SJSA1 (cell line): ENCODE measurements at places on chromosomes 4 and X. TPM values are rescaled to one million over a fixed set of nuclear protein-coding genes. Genes with fewer than 3 reads are reported as not detected.
A peak's percentile ranks its signal among the peaks of the same experiment; 100 is the strongest.

- no peak for DNase-seq
These were observed 49.9 kb downstream of the TBC1D9 start for GRCh38 chr4:140706276-140706625.

- peak; percentile 65 for DNase-seq
These were observed 763 bp upstream of the PRRG1 start for GRCh38 chrX:37348231-37348970.

DNA sequence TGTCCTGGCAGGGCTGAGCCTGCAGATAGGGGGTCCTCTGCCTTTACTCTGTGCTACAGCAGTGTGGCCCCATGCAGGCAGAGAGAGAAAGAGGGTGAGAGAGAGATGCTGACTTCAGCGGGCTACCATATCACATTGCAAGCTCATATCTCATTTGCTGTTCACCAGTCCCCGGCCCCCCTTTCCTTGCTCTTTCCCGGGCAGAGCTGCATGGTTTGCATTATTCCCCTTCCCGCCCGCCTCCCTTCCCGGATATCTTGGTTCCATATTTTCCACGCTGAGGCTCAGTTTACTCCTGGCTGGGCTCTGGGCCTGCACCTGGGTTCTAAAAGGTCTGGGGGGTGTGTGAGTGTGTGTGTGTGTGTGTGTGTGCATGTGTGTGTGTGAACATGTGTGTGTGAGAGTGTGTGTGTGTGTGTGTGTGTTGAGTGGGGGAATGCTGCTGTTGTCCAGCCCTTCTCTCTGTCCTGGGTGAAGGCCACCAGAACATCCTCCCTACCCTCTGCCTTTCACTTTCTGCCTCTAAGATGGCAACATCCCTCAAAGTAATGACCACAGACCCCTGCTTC, 63.5 kb downstream of the PJA1 start:
- DNase-seq, result no peak

DNA sequence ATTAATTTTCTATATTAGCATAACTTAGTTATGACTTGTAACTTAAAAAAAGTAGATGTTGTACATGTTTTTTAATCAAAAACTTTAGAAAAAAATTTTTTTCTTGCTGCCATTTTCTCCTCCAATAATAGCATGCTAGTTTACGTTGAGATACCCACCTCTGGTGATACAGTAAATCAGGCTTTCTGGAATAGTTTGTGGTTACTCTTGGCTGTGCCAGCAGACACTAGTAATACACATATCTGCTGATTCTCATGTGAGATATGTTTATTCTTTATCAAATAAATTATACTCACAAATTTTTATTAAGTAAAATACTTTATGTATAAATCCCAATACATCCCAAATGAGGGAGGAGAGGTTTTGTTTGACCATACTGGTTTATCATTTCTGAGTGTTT, 117.3 kb downstream of the KLHL8 start:
- no peak for DNase-seq

- DNase-seq, result no peak
These were observed 224.6 kb downstream of the ADAMTS3 start for GRCh38 chr4:72344418-72344817.

DNA sequence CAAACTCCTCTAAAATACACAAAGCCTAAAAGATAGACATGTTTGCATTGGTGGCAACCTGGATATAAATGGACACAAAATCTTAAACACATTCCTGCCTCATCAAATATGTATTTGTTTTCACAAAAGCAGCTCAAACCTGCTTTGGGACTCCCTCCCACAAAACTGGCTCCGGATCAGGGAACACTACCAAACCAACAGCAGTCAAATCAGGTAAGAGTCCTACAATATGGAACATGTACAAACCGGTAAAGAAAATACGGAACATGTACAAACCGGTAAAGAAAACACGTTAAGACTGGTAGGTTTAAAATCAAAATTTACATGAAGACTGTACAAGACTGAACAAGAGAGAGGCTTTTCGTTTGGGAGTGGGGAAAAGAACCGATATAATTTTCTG, 4.3 kb downstream of the AMTN start:
- DNase-seq, result no peak

DNA sequence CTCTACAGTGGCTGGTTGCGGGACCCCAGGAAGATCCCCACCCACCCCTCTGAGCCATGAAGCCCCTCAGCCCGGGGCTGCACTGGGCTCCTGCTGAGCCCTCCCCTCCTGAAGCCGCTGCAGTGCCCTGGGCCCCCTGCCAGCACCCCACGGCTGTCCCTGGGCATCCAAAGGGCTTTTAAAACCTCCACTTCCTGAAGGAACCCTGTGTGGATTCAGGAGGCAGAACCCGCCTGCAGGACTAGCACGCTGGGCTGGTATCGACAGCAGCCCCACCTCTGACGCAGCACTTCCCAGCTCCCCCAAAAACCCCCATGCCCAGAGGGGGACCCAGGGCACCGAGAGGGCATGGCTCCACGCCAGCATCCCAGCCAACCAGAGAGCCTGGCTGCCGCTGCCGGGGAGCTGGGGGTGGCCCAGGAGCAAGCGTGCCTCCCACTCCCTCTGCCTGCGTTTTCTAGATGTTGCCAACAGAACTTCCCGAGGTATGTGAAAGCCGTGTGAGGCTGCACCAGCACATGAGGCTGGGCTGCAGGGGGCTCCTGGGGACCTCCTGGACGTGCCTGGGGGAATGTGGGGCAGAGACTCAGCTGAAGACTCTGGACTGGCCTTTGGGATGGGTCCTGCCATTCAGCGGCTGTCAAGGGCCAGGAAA, 6.3 kb downstream of the MXD4 start:
- DNase-seq, result no peak

DNA sequence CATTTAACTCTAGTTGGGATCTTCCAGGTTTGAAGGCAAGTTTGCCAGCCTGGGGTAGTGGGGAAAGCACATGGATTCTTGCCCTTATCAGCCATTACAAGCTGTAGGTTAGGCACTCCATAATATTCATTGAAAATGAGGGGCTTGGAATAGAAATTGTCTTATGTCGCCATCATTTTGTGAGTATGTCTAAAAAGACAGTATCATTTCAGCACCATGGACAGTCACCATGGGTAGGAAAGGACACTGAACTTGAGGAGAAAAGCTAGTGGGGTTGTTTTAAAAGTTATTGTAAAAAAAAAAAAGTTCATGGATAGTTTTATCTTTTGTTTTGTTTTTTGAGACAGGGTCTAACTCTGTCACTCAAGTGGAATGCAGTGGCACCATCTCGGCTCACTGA, 356.1 kb downstream of the HNRNPD start:
- no peak for DNase-seq

GRCh38 chr4:184298254-184298653, 80.6 kb upstream of the ENPP6 start:
- DNase-seq, result no peak

- no peak for DNase-seq
These were observed 6.6 kb downstream of the RAI2 start for GRCh38 chrX:17854531-17854930.

DNA sequence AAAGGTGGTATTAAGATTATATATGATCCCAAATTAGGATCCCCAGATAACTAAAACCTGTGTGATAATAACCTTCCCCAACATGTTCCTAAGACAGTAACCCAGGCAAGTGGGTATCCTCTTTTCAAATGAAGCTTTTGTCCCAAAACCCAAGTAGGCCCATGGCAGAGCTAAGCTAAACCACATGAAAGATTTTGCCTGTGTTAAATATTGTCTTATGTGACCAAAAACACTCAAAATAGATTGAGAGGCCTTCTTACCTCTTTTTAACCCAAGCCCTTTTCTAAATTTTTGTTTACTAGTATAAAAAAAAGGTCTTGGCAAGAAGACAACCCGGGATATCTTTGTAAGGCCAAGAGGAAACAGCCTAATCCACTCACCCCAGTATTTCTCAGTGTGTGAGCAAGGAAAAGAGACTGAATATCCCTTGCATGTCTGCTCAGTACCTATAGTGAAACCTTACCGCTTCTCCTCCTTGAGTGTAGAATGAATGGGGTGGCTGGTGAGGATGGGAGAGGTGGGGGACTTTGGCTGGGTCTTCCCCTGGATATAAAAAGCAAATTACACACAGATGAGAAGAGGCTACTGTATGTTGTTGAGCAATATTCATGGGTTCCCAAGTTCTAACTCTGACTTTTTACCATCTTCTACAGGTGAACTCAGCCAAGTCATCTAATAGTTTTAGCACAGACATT, 188.8 kb upstream of the BMP3 start:
- no peak for DNase-seq

DNA sequence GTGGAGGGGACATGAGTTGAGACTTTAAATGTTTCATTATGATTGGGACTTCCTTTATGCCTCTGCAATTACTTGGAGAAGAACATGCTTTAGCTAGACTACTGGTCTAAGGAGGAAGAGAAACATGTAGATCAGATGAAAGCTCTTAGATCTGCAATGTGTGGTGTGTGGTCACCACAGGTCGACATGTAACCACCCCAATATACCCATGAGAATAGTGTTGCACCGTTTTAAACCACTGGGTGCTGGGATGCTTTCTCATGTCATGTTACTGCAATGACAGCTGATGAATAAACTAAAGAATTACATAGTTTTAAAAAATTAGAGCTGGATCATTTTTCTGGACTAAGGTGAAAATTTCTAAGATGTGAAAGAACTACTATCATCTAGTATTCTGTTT, 1039.7 kb downstream of the RAPGEF2 start:
- no peak for DNase-seq

DNA sequence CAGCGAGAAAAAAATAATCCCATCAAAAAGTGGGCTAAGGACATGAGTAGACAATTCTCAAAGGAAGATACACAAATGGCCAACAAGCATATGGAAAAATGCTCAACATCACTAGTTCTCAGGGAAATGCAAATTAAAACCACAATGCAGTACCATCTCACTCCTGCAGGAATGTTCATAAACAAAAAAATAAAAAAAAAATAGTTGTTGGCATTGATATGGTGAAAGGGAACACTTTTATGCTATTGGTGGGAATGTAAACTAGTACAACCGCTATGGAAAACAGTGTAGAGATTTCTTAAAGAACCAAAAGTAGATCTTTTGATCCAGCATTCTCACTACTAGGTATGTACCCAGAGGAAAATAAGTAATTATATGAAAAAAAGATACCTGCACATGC, 508.3 kb upstream of the MAGEB2 start:
- no peak for DNase-seq

DNA sequence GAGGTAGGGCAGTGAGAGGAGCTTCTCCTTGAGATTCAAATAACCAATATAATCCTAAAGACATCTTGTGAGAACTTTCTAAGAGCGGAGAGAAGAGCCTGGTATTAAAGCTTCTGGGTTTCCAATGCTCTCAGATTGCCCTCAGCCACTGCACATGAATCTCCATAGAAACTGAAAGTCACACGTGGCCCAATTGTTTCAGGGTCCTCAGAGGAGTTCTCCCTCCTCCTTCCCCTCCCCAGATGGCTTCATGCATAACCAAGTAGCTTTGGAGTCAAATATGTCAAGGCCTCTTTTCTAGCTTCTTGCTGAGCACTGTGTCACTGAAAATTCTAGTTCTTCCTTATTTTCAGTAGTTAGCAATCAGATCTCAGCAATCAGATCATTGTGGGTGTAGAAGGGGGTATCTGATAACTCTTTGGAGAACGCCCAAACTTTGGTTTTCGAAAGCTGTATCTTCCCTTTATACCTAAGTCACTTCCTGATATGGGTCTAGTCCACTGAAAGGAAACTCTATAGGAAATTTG, 2.2 kb downstream of the BTK start:
- DNase-seq, result no peak

GRCh38 chrX:24231641-24232179, 82.2 kb downstream of the SUPT20HL2 start:
- no peak for DNase-seq

- no peak for DNase-seq
These were observed 160.5 kb upstream of the NDST3 start for GRCh38 chr4:117873779-117874178.

GRCh38 chr4:170109586-170110284, 20.0 kb upstream of the AADAT start:
- no peak for DNase-seq

- DNase-seq, result no peak
These were observed 67.4 kb upstream of the PCDH19 start for GRCh38 chrX:100477467-100477866.

Gene LPAR4
- total RNA-seq, result 0.61 and 2.4 TPM in 2 replicates

Gene TRIML2
- not detected in 2 replicates for total RNA-seq

Gene TASL
- total RNA-seq, result not detected in 2 replicates

Gene F8A3
- total RNA-seq, result 5.6 and 6.7 TPM in 2 replicates

Gene BEND2
- total RNA-seq, result not detected in 2 replicates

Gene BEX3
- total RNA-seq, result 303 and 319 TPM in 2 replicates
